ENCODE measurements at places on chromosomes 4 and X.

DNA sequence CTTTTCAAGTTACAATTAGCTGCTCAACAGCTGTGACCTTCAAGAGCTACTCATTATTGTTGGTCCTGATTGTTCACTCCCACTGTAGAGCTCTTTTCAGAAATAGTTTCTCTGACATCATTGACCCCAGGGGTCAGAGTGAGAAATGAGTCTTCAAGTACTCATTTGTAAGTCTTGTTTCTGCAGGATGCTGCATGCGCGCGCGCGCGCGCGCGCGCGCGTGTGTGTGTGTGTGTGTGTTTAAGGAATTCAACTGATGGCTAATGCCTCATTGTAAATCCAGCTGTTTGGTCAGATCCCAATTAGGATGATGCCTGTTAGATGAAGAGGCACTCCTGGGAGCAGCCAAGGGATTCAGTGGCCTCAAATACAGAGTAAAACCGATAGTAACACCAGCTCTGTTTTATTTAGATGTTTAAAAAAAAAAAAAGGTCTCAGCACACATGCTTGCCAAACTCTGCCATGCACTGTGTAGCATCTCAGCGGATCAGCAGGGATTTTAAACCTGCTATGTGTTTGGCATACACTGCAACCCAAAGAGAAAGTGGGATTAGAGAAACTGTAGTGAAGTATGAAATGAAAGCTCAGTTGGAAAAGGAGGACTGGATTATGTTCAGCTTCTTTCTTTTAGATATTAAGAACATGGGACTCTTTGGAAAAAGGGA is 332.3 kb downstream of the ADGRL3 start:
- no peak for DNase-seq

DNA sequence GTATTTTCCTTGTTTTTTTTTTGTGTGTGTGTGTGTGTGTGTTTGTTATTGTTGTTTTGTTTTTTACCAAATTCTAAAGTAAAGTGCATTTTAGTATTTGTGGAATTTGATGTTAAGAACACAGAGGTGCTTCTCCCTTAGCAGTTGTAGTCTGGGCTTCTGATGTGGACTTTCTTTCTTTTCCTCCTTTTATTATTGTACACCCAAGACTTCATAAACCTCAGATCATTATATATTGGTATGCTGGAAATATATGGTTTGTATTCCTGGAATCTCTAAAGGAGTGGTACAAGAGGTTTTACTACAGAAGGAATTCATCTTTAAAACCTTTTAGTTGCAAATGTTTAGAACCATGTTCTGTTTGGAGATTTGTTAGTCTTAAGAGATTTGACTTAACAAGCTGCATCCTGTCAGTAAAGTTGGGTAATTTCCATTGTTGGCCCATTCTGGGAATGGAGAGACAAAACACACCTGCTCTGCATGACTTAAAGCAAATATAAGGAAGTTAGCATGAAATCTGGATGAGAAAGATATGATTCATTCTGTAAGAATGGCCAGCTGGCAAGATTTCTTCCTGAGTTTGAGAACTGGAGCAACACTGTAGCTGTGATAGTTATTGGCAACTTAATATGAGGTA is 64.0 kb downstream of the SMAD1 start:
- DNase-seq: no peak

GRCh38 chr4:173839865-173840264 is 309.8 kb upstream of the HAND2 start:
- no peak for DNase-seq

- DNase-seq: no peak
Measured at GRCh38 chr4:88137112-88137511, 21.3 kb downstream of the ABCG2 start.

Data from HuH-7 (cell line).